T-helper 9 cell (primary cell): ENCODE measurements at places on chromosomes 5 and 9.

DNA sequence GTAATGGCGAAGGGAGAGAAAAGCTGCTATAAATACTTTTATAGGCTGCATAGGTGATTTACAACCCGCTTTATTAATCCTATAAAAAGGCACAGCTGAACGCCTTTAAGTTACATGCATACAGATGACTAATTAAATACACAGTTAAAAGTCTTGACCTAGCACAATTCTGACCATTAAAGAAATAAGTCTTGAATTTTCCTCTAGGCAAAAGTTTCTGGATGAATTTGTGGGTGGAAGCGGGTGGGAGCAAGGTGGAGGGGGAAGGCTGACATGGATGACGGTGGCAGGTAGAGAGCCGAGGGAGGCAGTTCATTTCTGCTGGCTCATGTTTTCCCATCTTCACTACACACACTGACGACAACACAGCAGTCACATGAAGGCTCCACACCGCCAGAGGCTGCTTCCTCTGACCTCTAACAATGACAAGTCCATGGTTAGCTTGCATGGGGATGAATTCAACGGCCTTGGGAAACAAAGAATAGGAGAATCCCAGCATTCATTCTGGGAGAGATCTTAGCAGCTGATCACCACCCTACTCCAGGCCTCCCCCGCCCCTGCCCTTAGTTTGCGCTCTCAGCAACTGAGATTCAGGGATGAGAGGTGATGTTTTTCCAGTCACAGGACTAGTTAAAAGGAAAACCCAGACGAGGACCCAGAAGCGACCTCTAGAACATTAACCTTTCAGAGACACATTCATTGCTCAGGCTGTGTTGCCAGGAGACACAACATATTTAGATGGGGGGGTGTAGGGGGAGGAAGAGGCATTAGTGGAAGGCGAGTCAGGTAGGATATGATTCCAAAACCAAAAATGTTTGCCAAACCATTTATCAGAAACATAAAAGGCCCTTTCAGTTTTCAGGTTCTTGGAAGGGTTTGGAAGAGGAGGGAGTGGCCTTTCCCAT, 329.3 kb downstream of the PIK3R1 start:
- no peak for DNase-seq

GRCh38 chr5:37859805-37860204, 20.0 kb upstream of the GDNF start:
- no peak for DNase-seq

- DNase-seq, result no peak
Observed at GRCh38 chr9:28735738-28736342, 1162.6 kb upstream of the C9orf72 start.

DNA sequence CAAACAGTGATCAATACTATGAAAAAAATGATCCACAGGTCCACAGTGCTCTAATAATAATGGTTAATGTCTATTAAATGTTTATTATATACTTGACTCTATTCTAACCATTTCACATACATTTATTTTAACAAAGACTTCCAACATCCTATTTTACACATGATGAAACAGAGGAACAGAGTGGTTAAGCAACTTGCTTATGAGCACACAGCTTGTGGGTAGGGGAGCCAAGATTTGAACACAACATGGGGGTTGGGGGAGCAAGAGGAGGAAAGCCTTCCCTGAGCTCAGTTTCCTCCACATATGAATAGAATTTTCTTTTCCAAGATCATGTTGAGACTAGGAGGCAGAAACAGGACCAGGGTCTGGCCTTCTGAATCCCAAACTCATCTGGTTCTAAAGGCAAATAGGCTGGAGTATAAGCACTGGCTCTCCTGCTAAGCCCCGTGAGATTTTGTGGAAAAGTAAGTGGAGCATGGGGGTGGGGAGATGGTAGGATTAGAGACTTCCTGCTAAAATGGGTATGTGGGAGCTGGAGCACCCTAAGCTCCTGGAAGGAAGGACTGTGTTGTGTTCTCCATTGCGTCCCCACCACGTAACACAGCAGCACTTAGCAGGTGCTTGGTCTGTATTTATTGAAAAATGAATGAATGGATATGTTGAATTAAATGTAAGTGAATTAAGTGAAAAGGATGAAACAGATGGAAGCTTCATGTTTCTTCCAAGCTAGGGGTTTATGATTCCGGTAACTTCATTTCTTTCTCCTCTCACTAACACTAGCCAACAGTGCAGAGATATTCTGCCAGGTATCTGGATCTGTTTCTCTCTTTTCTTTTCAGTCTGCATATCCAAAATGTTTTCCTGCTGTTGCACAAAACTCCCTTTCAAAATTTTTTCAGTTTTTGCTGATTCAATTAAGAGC, 26.9 kb upstream of the GALNT10 start:
- no peak for DNase-seq

DNA sequence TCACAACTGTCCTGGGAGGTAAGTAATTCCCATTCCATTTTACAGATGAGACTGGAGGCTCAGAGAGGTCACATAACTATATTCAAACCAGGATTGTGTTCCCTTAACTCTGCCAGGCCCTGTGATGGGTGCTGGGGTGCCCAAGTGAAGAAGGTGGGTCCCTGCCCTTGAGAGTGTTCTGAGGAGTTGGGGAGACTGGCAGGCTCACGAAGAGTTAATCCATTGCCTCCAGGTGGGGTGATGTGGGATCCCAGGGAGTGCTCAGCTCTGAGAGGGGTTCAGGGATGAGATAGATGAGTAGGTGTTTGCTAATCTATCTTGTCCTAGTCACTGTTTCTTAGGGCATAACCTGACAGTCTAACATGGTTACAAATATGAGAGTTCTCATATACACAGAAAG, 36.7 kb downstream of the GSN start:
- DNase-seq, result no peak

DNA sequence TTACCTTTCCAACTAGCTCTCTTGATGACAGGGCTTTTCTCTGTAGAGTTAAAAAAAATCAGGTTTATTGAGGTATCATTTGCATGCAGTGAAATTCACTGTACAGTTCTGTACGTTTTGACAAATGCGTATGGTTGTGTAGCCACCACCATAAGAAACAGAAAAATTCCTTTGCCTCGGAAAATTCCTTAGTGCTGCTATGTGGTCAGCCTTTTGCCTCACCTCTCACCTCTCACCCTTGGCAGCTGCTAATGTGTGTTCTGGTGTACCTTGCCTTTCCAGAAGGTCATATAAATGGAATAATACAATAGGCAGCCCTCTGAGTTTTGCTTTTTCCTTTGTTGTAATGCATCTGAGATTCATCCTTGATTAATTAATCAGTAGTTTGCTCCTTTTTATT, 28.4 kb downstream of the PCSK5 start:
- DNase-seq, result no peak

GRCh38 chr9:107989544-107989943, 500.0 kb upstream of the KLF4 start:
- no peak for DNase-seq
